Adrenal gland (tissue), 19 donors: ENCODE measurements at places on chromosomes 11 and 22.

GRCh38 chr11:62719302-62719978 lies 7.8 kb downstream of the HNRNPUL2 start:
- no peak for DNase-seq

- DNase-seq, result peak; percentile 92
Measured at GRCh38 chr11:114059278-114059983, at the start of gene ZBTB16. Gene ZBTB16, plus strand, starts transcription at chr11:114059711. Its CDS starts 3,590 bp downstream, at chr11:114063301.

DNA sequence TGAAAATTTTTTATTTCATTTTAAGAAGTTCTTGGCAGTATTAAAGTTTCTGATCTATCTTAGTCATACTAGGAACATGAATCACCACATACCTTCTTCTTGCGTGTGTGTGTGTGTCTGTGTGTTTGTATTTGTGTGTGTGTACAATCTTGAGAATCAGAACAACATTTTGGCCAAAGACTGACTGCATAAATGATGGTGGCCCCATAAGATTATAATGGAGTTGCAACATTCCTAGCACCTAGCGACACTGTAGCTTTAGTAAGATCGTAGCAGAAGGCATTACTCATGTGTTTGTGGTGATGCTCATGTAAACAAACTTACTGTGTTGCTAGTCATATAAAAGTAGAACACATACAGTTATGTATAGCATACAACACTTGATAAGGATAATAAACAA lies 205.4 kb downstream of the FAM76B start:
- no peak for DNase-seq

- DNase-seq, result peak; percentile 100
Measured at GRCh38 chr11:75814677-75815344, at the start of gene UVRAG. Gene UVRAG, plus strand, starts transcription at chr11:75815210. Its CDS starts 198 bp downstream, at chr11:75815408.

DNA sequence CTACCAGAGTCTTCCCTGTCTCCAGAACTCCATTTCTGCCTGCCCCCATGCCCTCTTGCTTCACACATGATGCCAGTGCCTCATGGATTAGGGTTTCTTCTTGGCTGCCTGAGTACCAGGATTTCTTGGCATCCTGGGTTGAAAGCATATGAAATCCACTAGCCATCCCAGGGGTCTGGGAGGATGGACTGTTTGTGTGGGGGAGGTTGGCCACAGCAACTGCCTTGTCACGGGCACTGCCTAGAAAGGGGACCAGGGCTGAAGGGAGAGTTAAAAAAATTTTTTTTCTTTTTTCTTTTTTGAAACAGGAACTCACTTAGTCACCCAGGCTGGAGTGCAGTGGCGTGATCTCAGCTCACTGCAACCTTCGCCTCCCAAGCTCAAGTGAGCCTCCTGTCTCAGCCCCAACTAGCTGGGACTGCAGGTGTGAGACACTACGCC lies 4.2 kb downstream of the USP35 start:
- peak; percentile 49 for DNase-seq

GRCh38 chr22:29320546-29320945 lies 5.0 kb upstream of the RASL10A start:
- no peak for DNase-seq

- DNase-seq, result no peak
Measured at GRCh38 chr11:114986365-114986764, 308.0 kb downstream of the NXPE2 start.

GRCh38 chr11:44857490-44858090 lies 93.1 kb downstream of the TP53I11 start:
- no peak for DNase-seq

DNA sequence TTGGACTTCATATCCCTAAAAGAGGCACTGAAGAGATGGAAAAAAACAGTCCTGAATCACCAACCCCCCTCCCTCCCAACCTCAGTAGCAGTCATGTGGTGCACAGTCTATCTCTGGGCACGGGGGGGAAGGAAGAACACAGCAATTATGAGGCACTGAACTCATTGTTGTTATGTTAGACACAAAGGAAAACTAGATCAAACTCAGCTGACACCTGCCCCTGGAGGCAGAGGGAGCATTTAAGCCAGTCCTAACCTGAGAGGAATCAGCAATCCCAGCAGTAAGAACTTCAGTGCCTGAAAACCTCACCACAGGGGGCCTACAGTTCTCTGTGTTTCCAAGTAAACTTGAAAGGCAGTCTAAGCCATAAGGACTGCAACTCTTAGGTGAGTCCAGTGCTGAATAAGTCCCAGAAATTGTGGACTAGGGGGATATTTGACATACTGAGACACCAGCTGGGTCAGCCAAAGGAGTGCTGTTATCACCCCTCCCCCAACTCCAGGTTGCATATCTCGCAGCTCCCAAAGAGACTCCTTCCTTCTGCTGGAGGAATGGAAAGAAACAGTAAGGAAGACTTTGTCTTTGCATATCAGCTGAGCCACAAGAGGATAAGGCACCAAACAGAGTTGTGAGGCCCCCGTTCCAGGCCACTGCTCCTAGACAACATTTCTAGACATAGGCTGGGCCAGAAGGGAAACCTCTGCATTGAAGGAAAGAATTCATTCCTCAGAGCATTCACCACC lies 72.5 kb downstream of the GLYATL1 start:
- no peak for DNase-seq

DNA sequence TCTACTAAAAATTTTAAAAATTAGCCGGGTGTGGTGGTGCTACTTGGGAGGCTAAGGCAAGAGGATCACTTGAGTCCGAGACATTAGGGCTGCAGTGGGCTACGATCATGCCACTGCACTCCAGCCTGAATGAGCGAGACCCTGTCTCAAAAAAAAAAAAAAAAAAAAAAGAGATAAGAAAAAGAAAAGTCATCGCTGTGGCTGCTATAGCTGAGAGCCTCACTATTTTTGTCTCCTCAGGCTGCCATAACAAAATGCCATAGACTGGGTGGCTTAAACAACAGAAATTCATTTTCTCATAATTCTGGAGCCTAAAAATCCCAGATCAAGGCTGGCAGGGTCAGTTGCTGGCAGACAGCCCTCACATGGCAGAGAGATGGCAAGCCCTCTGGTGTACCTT lies 30.1 kb upstream of the DEPDC7 start:
- no peak for DNase-seq

GRCh38 chr22:37753746-37754145 lies 54.0 kb upstream of the GCAT start:
- no peak for DNase-seq

DNA sequence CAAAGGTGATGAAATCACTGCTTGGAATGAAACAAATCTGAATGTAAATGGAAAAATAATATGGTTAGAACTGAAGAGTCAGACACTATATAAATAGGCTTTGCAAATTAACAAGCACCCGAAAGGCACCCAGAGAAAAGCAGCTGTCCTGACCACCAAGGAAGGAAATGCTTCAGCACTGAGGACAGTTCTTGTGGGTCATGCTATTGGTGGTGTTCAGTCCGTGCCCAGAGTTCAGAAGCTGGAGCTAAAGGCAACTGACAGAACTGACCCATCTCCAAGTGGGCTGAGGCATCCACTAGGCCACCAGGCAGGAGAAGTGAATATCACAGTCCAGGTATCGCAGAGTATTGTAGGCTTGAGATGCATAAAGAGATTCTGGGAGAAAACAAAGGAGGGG lies 208.9 kb downstream of the OPCML start:
- no peak for DNase-seq

- no peak for DNase-seq
Measured at GRCh38 chr22:22616636-22617035, 27.8 kb upstream of the GGTLC2 start.

GRCh38 chr11:117823946-117824420 lies 561 bp downstream of the FXYD2 start:
- DNase-seq, result peak; percentile 70

DNA sequence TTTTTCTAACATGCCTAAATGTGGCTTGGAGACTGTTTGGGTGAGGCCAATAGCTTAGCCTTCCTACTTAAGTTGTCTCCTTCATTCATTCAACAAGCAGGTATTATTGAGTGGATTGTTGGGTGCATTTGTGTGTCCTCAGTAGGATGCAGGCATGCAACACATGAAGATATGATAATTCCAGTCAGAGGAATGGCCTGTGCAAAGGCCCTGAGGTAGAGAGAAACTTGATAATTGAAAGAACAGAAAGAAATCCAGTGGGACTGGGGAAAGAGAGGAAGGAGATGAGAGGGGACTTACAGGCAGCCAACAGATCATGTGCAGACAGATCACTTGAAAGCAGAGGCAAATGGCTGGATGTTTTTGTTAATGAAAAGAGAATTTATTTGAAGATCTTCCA lies 15.3 kb upstream of the PRAME start:
- DNase-seq, result no peak

GRCh38 chr11:772429-773390 lies 4.6 kb downstream of the GATD1 start:
- DNase-seq, result peak; percentile 81

DNA sequence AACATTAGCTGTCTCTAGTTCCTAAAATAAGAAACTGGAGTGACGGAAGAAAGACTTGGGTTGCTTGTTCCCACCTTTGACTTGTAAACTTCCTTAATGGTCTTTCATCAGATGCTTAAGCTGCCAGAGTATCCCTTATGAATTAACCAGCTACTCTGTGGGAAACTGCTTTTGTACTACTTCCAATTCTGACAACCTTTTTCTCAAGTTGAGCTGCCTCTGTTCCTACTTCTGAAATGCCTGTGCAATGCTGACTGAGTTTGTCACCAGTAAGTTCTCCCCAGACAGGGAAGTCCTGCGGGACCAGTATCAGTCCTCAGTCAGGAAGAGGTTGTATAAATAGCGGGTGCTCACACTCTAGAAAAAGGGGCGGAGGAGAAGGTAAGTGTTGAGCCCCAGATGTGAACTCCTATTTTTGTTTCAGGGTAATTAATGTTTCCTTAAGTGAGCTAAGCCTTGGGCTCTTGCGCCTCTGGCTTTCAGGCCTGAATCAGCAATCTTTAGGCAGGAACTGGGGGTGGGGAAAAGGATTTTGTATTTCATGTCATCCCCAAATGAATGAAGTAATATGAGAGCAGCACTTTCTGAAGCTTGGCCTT lies 67.2 kb downstream of the CECR2 start:
- no peak for DNase-seq

DNA sequence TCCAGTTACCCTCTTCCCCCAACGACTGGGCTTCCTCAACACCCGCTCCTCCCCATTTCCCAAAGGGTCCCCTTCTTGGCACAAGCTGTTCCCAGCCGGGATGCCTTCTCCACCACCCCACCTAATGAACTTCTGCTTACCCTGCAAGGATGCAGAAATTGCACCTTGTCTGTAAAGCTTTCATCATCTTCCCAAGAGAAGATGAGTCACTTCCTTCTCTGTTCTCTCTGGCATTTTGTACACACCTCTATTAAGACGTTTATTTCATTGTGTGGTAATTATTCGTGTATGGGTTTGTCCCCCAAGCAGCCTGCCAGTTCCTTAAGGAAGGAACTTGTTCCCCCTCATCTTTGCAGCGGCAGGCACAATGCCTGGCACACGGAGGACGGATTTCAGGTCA lies 351.1 kb downstream of the CADM1 start:
- no peak for DNase-seq

DNA sequence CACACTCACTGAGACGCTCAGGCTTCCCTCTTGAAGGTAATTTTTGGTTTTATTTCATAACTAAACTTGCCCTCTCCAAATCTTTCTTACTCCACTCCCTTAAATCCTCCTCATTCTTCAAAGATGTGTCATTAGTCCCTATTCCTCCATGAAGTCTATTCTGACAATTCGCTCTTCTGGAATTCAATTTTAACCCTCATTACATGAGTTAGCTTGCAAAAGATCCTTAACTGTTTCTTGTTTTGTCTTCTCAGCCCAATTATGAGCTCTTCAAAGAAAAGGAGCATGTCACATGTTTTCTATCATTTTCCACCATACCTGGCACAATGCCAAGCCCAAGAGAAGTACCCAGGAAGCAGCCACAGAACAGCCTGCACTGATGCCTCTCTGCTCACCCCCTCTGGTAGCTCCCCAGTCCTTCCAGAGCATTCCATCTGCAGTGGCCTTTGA lies 13.0 kb downstream of the GALNT18 start:
- no peak for DNase-seq

DNA sequence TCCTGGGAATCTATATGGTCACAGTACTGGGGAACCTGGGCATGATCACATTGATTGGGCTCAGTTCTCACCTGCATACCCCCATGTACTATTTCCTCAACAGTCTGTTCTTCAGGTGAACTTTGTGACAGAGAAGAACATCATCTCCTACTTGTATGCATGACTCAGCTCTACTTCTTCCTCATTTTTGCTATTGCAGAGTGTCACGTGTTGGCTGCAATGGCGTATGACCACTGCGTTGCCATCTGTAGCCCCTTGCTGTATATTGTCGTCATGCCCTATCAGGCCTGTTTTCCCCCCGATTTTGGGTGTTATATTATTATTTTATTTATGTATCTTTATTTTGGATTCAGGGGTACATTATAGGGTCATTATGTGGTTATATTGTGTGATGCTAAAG lies 2.4 kb upstream of the OR8G1 start:
- no peak for DNase-seq

DNA sequence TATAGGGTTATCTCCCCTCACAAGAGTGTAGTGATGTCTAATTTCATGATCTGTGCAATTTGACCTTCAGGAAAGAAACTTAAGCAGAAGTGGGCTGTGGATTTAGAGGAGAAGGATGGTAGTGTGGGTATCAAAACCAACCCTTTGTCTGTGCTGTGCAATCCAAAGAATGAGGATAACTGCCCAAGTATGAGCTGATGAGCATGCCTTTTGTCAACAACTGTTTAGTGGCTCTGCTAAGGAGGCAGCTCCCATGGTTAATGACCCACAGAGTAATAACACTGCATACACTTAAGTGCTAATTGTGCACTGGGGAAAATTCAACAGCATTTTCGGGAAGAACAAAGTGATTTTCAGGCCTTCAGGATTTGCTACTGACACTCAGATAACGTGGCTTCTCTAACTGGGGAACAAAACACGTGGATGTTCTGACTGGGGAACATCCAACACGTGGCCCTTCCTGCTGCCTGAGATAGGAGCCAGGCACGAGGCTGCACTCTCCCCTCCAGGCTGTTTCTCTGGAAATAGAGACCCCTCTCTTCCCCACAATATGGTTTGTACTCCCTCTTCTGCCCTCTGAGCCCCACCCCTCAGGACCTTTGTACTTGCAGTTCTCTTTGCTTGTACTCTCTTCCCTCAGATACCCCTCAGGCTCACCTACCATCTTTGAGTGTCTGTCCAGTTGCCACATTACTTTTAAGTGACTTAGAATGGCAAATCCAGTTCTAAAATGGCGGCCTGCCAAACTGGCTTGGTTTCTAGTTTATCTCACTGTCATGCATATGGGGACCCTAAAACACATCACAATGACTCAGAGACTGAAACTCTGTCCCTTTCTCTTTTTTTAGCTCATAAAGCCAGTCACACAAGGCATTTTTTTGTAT lies 234.9 kb upstream of the POU2AF2 start:
- DNase-seq, result no peak

DNA sequence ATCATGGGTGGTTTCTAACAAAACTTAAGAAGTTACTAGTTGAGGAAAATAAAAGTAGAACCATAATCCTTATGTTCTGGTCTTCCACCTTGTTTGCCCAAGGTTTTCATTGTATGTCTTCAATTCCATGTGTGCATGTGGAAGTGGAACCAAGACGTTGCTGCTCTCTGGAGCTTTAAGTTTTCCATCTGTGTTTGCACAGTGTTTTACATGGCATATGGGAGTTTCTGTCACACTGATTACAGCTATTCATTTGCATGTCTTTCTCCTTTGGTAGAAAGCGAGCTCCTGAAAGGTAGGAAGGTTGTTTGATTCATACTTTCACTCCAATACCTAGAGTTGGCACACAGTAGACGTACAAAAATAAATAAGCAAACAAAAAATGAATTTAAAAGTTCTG lies 112.6 kb upstream of the LUZP2 start:
- no peak for DNase-seq

- DNase-seq, result no peak
Measured at GRCh38 chr11:33557201-33557600, 143.4 kb downstream of the C11orf91 start.
